MM.1S (cell line): ENCODE measurements at places on chromosomes 16 and 17.
A peak's percentile ranks its signal among the peaks of the same experiment; 100 is the strongest.

DNA sequence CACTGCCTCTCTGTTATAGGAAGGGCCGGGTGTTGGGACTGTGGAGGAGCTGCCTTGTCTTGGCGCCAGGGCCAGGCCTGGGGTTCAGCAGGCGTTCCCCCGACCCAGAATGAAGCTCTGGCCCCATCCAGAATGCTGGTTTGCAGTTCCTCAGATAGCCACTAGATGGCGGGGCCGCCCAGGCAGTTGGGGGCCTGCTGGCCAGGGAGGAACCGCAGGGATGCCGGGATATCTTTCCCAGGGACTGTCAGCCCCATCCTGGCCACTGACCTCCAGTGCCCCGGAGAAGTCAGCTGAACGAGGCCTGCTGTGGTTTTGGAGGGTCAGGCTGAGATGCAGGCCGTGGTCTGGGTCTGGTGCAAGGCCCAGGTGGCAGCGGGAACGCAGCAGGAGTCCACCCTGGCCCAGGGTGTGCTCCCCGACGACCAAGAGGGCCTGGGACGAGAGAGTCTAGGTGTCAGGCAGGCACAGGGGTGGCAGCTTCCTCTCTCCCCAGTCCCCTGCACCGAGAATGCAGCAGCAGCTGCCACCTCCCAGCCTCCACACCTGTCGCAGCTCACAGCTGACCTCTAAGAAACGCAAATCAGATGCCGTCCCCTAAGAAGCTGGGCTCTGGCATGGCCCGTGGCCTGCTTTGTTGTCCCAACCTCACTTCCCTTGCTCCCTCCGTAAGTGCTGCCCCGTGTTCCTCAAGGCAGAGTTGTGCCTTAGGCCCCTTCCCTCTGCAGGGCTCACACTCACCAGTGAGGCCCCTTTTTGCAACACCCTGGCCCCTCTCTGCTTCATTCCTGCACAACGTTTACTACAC, 51.2 kb downstream of the RMI2 start:
- DNase-seq = peak; percentile 38

DNA sequence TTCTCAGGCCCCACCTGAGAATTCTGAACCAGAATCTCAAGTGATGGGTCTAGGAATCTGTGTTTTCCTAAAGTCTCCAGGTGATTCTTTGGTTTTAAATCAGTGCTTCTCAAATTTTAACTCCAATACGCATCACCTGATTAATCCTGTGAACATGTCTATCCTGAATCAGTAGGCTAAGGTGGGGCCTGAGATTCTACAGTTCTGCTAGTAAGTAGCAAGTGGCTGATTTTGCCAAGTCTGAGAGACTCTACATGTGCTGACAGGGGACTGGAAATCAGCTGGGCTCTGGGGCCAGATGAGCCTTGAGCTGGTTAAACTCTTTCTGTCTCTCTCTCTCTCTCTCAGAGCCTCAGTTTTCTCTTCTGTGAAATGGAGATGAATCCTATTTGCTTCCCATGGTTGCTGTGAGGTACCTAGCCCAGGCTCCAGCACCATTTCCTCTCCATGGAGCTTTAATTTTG, 9.0 kb downstream of the CCR7 start:
- no peak for DNase-seq

DNA sequence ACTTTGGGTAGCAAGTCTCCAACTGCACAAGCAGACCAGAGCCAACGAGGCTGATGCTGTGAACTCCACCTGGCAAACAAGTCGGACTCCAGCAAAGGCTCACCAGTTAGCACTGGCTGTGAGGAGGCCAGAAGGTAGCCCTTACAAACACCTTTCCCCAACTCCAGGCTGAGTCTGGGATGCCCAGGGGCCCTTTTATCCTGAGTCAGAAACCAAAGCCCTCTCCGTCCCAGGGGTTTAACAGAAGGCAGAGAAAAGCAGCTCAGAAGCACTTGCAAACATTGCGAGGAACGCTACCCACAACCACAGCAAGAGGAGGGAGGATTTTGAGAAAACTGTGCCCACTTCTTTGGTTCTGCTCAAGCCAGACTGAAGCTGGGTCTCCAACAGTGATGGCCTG, 25.0 kb downstream of the CUEDC1 start:
- no peak for DNase-seq

DNA sequence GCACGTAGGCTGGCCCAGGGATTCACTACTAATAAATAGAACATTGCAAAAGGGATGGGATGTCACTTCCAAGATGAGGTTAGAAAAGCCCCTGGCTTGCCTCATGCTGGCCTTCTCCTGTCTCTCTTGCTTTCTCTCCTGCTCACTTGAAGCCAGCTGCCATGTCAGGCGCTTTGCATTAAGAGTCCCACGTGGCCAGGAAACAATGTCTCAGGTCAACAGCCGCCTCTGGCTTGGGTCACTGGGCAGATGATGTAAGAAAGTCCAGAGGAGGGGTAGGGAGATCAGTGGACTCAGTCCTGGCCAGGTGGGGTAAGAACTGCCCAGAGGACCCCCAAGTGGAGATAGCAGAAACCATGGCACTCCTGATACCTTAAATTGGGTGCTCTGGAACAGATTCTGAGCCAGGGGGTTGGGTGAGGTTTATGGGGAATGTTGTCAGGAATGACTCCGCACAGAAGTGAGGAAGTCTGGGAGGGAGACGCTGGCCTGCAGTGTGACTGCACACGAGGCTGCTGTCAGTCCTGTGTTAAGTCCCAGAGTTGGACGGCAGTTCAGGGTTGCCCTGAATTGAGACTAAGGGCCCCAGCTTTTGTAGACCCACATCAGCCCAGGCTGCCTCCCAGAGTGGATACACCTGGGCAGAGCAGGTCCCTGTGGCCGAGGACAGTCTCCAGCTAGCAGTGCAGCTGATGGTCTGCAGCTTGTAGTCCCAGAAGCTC, 17.7 kb downstream of the C16orf82 start:
- DNase-seq = no peak
